ENCODE measurements at places on chromosomes 4 and X. TPM values are rescaled to one million over a fixed set of nuclear protein-coding genes. Genes with fewer than 3 reads are reported as not detected.

- DNase-seq: no peak
Measured at GRCh38 chrX:149704664-149705063, 7.2 kb upstream of the MAGEA11 start.

ANOS1 gene
- total RNA-seq: 57.3 TPM

DNA sequence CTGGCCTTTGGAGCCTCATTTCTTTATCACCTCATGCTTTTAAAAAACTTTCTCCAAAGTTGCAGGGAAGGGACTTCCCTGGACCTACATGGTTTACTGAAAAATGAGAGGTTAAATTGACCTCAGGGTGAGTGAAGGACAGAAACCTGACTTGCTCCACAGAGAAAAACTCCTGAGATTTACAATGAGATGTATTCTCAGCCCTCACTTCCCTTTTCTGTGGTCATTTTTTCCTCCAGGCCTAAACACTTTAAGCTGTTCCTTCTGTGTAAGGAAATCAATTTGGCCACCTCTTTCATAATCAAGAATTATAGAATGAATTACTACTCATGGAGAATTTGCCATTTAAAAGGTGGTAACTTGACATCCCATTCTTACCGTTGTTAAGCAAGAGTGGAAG is 77.9 kb downstream of the HPGD start:
- DNase-seq: no peak

DNA sequence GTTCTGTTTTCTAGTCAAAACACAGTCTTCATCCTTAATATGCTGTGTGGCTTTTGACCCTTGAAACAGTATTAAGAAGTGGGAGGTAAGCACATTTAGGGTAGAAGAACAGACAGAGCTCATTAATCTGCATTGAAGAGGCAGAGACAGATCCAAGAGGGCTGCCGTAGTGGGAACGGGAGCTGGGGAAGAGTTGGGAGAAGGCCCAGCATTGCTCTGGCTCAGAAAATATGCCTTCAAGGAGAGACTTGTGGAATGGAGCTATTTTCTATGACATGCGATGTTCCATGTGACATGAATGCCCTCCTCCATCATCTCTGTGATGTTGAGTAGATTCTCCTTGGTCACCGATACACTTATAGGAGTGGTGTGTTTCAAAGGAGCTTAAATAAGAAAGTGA is 273.3 kb upstream of the BOD1L1 start:
- no peak for DNase-seq

RUFY3 gene
- 155 TPM for total RNA-seq

DNA sequence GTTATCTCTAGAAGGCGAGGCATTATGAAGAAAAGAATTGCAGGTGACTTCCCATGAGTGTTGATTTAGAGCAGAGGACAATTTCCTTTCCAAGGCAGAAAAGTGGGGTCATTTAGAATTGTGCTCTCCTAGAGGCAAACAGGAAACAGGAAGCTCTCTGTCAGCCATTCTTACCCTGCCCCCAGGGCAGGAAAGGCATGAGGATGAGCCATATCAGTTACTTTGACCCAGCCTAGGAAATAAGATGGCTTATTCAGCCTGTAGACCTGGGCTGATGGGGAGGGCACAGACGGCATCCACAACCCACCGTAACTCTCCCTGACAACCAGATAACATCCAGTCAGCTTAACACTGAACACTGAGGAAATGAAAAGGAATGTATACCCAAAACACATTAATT is 88.8 kb upstream of the KDR start:
- no peak for DNase-seq

GRCh38 chrX:107429090-107429489 is 20.4 kb upstream of the FRMPD3 start:
- DNase-seq: peak; percentile 61

- no peak for DNase-seq
Measured at GRCh38 chr4:85968945-85969819, 390.7 kb downstream of the MAPK10 start.

DNA sequence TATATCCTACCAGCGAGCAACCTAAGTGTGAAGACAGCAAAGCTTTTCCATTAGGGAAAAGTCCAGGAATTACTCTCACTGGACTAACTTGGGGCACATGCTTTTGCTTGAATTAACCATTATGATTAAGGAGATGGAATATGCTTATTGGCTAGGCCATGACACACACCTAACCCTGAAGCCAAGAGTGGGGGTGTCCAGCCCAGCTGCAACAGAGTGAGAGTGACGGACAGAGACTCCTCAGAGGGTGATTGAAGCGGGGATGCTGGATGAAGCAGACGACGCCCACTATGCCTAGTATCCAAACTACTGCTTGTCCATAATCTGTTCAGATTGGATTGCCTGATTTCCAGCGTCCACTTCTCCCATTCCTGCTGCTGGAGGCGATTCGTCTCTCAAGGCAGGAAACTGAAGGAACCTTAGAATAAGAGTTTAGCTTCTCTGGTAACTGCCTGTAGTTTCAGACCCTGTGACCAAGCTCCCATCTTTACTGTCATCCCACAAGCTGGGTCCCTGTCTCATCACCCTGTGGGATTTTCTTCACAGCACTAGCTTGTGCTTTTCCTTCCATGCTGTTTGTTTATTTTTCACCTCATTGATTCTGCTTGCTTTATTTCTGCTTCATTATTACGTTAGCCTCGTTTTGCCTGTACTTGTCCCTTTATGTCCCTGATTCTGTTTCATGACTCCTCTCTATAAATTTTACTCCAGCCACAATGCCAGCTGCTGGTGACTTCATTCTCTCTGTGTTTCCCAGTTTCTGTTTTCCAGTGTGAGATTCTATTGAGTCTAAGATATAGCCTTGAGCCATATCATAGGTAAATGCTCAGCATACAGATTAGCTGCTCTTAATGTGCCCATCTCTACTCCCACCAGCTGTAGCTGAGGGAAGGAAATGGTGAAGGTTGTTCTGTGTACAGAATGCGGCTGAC is 19.0 kb downstream of the FAM47E start:
- no peak for DNase-seq

GRCh38 chr4:179751669-179752068 is 2309.4 kb upstream of the AGA start:
- DNase-seq: no peak

TIMP1 gene
- 131 TPM for total RNA-seq

ZNF827 gene
- total RNA-seq: 28.5 TPM

HS6ST2 gene
- total RNA-seq: 0.11 TPM

RIBC1 gene
- total RNA-seq: 3.8 TPM

DNA sequence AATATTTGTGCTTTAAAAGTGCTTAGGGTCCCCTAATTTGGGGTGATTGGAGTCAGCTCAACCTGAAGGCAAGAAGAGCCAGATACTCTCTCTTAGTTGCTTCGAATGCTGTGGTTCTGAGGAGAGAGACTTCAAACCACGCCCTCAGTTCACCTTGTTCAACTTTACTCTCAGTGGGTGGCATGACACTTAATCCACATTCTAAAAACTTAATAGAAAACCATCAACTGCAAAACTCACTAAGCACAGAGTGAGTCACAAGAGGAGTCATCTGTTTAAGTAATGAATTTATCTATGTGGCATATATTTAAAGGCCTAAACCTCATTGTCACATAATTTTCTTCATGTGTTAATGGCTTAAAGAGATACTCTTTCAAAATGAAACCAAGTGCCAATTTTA is 99.5 kb upstream of the SLC4A4 start:
- no peak for DNase-seq

DNA sequence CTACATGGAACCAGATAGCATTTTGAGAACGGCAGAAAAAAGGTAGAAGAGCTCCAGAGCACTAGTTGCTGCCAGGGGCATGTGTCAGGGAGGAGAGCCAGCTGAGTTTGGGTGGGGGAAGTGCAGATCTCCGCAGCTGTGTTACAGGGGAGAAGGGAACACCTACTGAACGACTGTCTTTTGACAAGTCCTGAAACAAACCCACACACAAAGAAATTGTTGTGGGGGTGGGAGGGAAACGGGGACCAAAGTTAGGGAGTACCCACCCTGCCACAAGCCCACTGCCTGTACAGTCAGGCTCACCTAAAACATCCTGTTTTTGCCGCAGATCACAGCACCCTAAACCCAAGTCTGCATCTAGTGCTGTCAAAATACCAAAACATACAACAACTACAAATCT is 55.5 kb downstream of the LEF1 start:
- peak; percentile 40 for DNase-seq

DNA sequence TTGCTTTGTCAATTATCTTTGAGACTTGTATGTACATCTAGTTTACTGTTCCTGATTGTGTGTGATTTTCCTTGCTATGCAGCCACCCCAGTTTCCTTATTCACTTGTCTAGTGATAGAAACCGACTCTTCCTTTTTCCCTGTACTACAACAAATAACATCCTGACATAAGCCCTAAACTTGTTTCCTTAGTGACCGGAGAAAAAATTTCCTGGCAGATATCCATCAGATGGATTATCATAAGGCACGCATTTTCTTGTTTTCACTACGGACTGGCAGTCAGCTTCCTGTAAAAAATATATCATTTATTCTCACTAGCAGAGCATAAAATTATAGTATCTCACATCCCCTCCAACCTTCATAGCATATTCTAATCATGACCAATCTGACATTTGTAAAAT is 410.7 kb downstream of the CENPC start:
- no peak for DNase-seq

- DNase-seq: no peak
Measured at GRCh38 chr4:5126857-5127256, 75.6 kb downstream of the STK32B start.

DNA sequence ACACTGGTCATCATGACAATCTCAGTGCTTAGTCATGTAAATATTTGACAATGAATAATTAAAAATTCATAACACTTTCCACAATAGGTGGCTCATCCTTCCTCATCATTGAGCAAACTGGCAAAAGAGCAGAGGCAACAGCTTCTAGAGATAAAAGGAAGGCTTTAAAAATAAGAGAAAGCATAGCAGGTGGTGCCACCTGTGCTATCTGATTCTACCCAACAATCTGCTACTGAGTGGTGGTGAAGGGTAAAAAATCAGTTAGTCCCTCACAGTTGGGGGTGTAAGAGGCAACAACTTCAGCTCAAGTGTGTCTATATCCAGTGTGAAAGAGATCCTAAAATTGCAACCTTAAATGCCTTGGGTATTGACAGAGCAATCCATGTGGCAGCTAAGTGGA is 280.1 kb upstream of the PPARGC1A start:
- no peak for DNase-seq

- DNase-seq: no peak
Measured at GRCh38 chrX:38732866-38733265, 68.4 kb upstream of the MID1IP1 start.

DNA sequence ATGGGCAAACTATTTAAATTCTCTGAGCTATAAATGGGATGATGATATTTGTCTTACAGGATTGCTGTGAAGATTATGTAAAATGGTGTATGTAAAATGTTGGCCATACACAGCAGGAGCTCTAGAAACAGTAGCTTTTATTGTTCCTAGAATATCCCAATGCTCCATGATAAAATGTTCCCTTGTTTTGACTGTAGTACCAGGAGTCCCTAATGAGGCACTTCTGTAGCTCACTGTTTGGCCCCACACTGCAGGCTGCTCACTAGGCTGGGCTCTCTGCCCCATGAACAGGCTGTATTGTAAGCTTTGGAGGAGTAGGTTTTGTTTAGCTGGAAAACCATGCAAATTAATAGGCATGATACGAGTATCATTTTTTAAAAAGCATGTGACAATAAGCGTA is 3.3 kb upstream of the FGA start:
- DNase-seq: no peak

GLRA3 gene
- not detected for total RNA-seq

PWWP3B gene
- total RNA-seq: 70.9 TPM

GRCh38 chr4:4968161-4968725 is 51.0 kb downstream of the CYTL1 start:
- DNase-seq: no peak

SSX2B gene
- total RNA-seq: 0.94 TPM

COL4A6 gene
- 1.1 TPM for total RNA-seq

- DNase-seq: no peak
Measured at GRCh38 chr4:118760092-118760491, 74.9 kb downstream of the METTL14 start.

UGT2A1 gene
- total RNA-seq: not detected

- DNase-seq: no peak
Measured at GRCh38 chrX:31497086-31497485, 425.2 kb upstream of the FTHL17 start.

DNA sequence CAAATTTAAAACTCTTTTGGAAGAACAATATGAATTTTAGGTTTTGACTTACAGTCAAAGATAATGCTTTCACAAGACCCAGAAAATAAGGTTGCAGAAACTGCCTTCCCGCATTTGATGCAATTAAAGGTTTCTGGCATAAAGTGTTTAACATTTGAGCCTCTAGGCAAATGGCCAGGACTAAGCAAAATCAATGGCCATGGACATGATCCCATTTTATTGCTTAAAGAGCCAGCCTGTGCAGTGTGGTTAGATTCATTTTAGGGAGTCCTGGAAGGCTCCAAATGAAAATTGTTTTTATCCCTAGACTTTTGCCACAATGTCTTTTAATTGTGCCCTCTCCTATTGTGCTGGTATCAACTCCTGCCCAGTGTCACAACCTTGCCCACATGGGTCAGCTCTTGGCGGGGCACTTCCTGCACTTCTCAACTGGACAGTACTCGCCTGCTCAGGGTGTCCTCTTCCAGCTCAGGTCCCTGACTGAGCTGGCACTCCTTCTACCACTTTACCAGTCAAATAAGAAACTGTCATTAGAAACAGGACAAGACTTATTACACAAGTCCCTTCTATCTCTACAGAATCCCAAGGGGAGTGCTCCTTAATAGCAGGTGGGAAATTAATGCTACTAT is 208.4 kb upstream of the NPY2R start:
- no peak for DNase-seq

PHKA1 gene
- 12.8 TPM for total RNA-seq

- no peak for DNase-seq
Measured at GRCh38 chr4:124111411-124111810, 601.1 kb downstream of the ANKRD50 start.

COX7B2 gene
- total RNA-seq: not detected

MAGEB2 gene
- not detected for total RNA-seq

NHS gene
- 11.9 TPM for total RNA-seq

SPANXA1 gene
- total RNA-seq: not detected

DNA sequence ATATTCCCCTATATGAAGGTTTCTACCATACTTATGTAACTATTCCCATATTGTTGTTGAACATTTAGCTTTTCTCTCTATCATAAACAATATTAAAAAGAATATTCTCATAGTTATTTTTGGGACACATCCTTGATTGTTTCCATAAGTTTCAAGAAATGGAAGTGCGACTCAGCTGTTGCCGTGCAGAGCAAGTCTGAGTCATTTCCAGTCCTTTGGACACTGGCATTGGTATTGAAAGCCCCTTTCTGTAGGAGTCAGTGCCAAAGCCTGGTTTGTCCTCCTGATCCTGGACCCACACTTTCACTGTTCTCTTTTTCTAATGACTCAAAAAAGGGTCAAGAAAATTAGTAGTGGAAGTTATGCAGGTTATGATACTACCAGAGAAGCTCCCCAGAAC is 108.3 kb upstream of the DIAPH2 start:
- DNase-seq: no peak

DNA sequence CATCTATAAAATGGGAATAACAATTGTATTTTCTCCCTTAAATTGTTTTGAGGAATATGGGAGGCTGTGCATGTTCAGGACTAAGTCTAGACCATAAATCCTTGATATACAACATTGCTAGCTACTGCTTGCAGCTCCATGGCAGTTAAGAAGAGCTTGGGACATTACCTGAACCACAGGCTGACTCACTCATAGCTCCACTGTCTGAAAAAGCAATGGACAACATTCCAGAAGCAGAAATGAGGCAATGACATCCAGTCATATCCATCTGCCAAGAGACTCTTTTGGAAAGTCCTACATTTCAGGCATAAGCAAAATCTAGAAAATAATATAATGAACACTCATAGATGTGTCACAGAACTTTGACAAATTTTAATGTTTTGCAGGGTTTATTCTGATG is 167.3 kb upstream of the LEF1 start:
- no peak for DNase-seq

- peak; percentile 80 for DNase-seq
Measured at GRCh38 chrX:115968436-115969252, 201.9 kb upstream of the AGTR2 start.

FAM47E gene
- total RNA-seq: 16.9 TPM

Data from thyroid gland (tissue), 4 donors.